ENCODE measurements at places on chromosomes 2 and 18.

- DNase-seq, result no peak
Observed at GRCh38 chr2:168136392-168136977, 110.9 kb downstream of the STK39 start.

DNA sequence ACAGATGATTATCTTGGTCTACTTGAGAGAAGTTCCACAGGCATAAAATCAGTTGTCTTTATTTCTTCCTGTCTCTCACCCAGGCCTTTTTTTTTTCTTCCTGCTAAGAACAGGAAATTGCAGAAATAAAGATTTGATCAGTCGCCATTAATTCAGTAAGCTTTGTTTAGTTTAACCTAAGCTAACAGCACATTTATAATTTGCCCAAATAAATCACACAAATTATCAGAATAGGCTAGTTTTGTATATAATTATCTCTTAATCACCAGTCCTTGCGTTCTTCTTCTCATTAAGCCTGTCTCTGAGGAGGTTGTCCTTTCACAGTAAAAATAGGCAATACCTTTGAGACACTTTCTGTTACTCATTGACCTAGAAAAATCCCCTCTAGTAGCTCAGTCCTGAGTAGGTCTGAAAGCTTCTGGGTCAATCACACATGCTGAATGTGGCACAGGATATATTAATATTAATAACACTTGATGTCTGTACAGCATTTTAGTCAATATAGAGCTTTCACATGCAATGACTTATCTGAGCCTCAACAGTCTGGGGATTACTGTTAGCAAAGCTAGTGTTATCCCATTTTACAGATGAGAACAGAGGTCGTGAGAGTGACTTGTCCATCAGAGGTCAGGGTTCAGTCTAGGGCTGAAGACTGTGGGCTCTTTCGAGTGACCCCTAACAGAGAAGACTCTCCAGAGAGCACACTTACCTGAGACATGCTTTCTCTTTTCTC lies 11.2 kb upstream of the STK17B start:
- DNase-seq, result no peak

DNA sequence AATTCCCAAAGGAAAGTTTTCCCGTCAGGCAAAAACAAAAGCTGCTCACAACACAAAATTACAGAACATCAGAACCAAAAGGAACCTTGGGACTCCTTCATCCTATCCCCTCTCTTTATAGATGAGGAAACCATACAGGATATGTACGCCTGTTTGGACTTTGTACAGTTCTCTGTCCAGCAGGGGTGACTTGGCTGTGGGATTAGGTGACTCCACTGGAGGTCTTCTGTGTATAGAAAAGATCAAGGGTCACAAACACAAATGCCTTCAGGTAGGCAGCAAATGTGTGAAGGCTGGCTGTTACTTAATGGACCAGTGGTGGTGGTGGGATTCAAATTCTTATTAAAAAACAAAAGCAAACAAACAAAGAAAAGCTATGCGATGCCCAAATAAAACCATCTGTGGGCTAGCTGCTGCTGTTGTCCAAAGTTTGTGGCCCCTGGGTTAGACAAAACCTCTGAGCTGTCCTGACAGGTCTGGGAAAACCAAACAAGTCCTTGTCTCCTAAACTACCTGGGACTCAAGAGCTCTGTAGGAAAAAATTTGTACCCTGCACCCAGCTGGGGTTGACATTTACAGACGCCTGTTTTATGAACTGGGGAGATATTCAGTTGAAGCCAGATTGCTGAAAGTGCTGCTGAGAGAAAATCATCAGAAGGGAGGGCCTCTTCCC lies 1.3 kb upstream of the CEP68 start:
- DNase-seq, result no peak

- no peak for DNase-seq
Observed at GRCh38 chr2:2919026-2919425, 458.6 kb downstream of the EIPR1 start.

GRCh38 chr2:12762976-12763375 lies 46.2 kb downstream of the TRIB2 start:
- peak; percentile 8 for DNase-seq

- peak; percentile 51 for DNase-seq
Observed at GRCh38 chr2:172102391-172103359, at the start of gene DLX2. TSS of gene DLX2 (minus strand) at chr2:172102900. CDS start at chr2:172102538, 362 bp downstream.

- DNase-seq, result no peak
Observed at GRCh38 chr2:234453216-234453615, 43.7 kb downstream of the ARL4C start.

GRCh38 chr18:78352910-78353309 lies 626.7 kb upstream of the SALL3 start:
- DNase-seq, result no peak

GRCh38 chr2:183029219-183029618 lies 9.0 kb downstream of the NCKAP1 start:
- no peak for DNase-seq

DNA sequence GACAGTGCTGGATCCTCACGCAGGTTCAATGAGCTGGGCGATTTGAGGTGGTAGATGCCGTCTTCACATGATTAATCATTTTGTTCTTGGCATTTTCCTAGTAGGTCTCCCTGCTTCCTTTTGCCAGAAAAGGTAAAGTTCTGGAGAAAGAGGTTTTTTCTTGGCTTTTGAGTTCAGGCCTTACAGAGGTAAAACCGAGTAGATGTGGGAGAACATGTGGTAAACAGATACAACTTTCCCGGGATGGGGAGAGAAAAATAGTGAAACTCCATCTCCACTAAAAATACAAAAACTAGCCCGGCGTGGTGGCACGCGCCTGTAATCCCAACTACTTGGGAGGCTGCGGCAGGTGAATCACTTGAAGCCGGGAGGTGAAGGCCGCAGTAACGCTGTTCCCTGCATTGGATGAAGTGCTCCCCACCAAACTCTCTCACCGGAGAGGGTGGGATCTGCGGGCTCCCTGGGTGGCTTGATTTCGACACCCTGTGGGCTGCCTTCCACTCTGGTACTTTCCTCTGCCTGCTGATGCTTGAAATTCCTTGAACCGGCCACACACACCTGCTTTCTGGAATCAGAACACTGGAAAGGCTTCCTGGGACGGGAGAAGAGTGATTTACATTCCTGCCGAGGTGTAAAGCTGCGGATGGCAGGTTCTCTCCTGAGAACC lies 88.8 kb downstream of the ACTR3 start:
- no peak for DNase-seq

- DNase-seq, result no peak
Observed at GRCh38 chr2:114543236-114543766, 100.9 kb downstream of the DPP10 start.
